ENCODE measurements at places on chromosomes 3 and 15.

GRCh38 chr3:156608601-156609514, 53.9 kb upstream of the SSR3 start:
- no peak for DNase-seq

DNA sequence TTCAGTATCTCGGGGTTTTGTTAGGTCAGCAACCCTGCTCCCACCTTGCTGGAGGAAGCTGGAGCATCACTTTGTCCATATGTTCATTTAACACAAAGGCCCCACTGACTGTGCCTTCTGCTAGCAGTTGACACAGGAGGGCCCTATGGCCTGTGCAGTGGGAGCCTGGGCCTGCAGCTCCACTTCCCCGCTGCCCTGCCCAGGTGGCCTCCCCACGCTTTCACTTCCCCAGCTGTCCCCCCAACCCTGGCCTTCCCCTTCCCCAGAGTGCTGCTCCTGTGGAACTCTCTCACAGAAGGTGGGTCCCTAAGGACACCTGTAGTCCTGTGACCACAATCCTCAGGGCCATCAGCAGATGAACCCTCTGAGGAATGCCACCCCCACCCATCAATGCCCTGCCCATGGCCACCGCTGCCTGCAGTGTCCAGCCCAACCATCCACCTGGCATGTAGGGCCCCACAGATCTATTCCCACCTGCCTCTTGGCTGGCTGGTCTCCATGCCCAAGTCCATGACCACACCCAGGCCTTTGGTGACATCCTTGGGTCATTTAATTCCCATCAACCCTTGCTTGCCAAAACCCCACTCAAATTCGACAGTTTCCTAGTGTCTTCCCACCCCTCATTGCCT, 13.5 kb downstream of the TBC1D21 start:
- DNase-seq = no peak

DNA sequence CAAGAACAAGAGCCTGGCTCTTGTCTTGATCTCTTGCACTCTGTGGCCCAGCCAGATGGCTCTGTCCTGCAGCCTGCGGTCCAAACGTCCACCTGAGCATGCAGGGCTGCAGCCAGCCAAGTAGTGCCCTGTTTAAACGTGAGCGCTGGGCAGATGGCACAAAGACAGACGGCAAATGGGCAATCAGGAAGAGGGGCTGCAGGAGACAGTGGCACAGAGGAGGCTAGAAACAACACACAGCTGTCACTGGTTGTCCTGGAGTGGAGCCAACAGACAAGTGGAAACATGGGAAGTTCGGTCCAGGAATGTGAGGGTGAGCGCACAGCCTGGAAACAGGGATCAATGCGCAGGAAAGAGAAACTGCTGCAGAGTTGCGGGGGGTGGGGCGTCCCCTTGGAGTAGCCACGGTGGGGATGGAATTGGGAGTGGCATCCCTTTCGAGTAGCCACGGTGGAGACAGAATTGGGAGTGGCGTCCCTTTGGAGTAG, 10.7 kb upstream of the ZXDC start:
- DNase-seq = no peak

GRCh38 chr15:88321271-88321670, 64.7 kb upstream of the NTRK3 start:
- no peak for DNase-seq

DNA sequence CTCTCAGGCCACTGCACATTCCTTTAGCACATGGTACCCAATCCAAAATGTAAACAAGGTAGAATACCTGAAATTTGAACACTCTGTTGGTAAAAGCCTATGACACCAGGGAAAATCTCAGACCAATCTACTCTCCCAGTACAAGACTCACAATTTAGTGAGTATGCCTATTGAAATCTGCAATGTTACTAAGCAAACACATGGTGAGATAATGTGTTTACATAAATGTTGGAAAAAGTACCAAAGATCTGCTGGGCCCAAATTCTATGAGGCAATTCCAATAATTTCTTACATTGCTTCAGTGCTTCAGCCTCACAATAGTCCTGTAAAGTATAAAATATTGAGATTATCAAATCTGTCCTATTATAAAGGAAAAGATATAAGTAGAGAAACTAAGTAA, 536.1 kb downstream of the PYDC2 start:
- no peak for DNase-seq

DNA sequence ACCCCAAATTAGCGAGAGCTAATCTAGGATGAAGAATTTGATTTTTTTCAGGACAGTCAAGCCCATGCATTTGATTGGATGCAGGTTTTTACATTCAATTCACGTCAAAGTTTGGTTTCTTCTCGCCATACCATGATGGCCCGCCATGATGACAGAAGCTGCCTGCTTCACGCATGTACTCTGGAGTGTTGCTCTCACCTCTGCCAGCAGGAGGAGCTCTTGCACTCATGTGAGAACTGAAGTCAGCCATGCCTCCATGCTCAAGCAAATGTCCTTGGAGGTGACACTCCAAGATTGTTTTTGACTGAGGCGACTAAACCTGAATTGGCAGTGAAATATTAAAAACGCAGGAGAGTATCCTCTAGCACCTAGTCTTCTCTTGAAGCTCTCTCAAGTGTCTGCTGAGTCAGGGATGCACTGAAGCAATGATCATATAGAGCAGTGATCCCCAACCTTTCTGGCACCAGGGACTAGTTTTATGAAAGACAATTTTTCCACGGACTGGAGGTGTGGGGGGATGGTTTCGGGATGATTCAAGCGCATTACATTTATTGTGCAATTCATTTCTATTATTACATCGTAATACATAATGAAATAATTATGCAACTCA, 120.9 kb downstream of the SAMMSON start:
- DNase-seq = no peak

DNA sequence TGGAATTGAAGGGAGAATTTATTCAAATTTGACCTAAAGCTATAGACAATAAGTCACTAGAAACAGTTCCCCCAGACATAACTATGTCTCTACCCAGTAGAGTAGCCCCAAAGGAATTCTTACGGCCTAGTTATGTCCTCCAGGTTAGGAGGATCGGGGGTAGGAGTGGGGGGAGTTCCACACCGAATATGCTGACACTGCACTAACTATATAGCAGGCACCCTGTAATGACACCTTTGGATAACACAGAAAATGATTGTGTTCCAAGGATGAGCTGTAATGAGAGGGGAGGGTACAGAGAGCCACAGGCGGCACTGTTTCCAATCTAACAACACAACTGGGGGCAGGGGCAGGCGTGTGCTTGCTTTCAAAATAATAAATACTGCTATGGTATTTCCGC, 376.2 kb upstream of the RORA start:
- DNase-seq = no peak

- no peak for DNase-seq
These were observed 136.8 kb upstream of the UMPS start for GRCh38 chr3:124593442-124593829.

- no peak for DNase-seq
These were observed 124.9 kb downstream of the FBN1 start for GRCh38 chr15:48520376-48521155.

DNA sequence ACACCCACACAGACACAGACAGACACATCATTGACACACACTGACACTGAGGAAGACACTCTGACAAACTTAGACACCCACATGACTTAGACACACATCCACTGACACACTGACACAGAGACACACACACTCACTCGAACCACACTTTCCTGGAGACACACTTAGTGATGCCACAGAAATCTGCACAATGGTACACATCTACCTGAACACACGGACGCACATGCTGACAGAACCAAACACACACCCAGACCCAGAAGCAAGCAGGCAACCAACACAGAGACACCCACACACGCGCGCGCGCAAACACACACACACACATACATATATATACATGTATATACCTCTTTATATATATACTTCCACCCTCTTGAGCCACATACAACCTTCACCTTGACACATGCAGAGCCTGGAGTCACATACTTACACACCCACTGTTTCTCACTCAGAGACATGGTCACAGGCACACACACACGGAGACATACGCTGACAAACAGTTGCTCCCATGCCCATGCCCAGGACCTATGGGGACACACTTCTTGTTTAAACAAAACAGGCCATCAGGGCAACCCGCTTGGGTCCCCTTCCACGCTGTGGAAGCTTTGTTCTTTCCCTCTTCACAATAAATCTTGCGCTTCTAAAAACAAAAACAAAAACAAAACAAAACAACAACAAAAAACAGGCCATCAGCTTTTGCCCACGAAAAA, 913 bp upstream of the SCN5A start:
- no peak for DNase-seq

GRCh38 chr15:67784090-67784781, 41.1 kb upstream of the SKOR1 start:
- no peak for DNase-seq

GRCh38 chr3:81554801-81555200, 206.6 kb downstream of the GBE1 start:
- DNase-seq = no peak

GRCh38 chr15:100759698-100760356, 119.8 kb upstream of the ALDH1A3 start:
- no peak for DNase-seq

DNA sequence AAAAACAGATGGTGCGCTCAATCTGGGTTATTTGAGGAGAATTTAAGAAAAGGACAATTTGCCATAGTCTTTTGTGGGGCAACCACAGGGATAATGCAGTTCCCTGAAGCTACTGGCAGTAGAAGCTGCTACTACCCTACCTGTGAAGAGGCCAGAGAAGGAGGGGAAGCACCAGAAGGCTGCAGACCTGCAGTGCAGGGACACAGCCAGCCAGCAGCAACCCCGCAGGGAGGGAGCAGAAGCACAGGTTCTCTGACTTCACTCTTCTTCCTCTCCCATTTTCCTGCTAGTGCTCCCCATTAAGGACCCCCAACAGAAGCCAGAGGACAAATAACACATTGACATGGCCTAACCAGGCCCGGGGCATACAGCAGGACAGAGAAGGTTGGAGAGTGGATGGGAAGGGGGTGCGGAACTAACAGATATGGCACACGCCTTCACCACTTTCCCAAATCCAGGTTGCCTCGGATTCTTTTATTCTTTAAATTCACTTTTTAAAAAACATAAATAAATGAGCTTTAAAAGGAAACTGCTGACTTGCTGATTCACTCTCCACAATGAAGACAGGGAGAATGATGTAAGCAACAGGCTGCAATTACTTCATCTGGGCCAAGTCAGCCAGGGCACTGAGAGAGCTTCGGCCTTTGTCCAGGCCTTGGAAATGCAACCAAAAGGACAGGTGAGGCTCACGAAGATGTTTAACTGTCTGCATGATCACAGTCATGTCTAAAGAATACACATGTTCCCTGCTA, 30.1 kb downstream of the POPDC2 start:
- DNase-seq = no peak

DNA sequence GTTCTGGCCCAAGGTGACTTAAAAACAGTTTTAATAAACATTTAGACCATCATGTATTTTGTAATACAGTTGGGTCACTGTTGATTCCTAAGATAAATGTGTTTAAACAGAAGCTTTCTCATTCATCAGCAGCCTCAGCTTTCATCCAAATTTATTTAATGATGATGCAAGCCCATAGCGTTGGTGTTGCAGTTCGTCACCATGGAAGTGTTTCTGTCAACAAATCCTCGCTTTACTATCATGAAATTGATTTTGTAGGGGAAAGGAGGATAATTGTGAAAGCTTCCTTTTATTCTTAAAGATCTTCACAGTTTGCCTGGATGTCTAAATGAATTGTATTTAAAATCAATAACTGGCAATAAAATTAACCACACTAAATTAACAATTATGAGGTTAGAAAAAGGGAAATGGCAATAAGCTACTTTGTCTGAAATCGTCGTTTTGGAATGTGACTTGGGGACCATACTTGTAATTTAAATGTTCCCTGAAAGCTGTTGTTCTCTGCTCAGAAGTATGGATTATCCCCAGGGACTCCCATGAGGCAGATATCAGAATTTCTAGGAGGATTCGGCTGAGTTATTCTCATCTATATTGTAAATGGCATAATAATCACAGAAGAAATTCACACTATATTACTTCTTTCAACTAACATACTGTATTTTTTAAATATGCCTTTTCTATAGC, 29.0 kb downstream of the CMSS1 start:
- no peak for DNase-seq

DNA sequence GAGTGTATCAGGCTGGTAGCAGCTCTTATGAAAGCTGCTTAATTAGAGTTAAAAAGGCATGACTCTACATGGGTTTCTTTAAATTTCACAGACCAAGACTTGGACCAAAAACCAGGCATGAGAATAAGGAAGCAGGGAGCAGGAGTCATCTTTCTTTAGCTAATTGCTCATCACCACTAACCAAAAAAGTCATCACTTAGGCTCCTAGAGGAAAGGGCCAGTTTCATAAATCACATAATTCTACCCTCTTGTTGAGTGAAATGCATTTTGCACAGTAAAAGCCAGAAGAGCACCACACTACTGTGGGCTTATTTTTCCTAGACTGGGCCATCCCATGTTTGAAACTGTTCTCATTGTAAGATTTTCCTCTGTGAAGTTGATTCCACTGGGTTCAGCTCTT, 175.6 kb downstream of the GREM1 start:
- DNase-seq = no peak

DNA sequence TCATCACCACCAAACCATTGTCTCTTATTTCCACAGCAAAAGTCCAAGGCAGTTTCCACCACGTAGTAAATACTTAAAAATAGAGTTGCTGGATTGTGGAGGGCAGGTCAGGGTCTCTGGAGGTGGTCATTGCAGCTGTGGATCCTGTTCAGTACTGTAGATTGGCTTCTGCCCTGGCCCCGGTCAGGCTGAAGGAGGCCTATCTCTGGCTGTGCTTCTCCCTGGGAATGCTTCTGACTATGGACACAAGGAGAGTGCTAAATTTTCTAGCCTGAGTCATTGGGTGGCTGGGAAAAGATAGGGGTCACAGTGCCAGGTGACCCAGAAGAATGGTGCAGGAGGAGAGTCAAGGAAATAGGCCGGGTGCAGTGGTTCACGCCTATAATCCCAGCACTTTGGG, 26.3 kb upstream of the GMPPB start:
- no peak for DNase-seq

DNA sequence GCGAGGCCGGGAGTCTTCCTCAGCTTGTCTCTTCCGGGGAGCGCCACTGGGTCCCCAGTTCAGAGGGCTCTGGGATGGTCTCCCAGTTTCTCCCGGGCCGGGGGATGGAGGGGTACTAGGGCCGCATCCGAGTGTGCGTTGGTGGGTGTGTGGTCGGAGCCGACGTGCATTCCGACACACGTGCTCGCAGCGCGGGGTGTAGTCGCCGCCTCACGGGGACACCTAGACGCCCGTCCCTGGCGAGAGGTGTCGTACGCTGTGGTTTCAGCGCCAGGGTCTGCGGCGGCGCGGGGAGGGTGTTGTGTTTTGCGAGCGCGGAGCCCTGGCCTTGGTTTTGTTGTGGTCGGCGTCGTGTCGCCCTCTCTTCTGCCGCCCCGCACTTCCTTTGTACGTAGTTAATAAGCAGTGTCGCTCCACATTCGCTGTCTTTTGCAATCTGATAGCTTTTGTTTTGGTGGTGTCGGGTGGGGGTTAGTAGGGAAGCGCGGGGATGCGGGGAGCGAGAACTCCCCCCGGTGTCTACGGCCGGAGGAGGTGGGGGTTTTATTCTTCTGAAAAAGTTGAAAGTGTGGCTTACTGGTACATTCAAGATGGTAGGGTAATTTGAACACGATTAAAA, 2.2 kb downstream of the IGF1R start:
- DNase-seq = no peak

DNA sequence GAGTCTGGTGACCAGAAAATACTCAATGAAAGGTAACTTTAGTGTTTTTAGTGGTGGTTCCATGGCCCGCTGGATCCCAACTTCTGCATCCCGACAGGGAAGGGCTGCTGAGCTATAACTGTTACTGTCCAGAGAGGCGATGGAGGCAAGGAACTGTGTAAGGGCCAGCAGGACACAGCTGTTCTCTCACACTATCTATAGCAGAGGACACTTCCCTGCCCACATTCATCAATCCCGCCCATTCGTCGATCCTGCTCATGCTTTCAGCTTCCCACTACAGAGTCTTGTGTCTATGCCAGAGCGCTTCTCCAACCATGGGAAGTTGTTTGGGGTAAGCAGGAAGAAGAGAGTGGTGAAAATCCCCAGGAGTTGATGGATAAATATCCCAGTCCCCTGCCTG, 8.4 kb downstream of the COLQ start:
- no peak for DNase-seq

Data from frontal cortex (tissue), 4 donors.